Right cardiac atrium (tissue), 5 donors: ENCODE measurements at places on chromosomes 6 and 20. TPM values are rescaled to one million over a fixed set of nuclear protein-coding genes. Genes with fewer than 3 reads are reported as not detected.

- peak; percentile 88 for DNase-seq
Measured at GRCh38 chr6:1609041-1609647, 571 bp upstream of the FOXC1 start.

GRCh38 chr6:166499350-166500163 is 86.9 kb downstream of the RAMACL start:
- no peak for DNase-seq

Gene DSE
- 24.6 TPM for total RNA-seq

Gene GNAS-AS1
- 0.42 TPM for total RNA-seq

DNA sequence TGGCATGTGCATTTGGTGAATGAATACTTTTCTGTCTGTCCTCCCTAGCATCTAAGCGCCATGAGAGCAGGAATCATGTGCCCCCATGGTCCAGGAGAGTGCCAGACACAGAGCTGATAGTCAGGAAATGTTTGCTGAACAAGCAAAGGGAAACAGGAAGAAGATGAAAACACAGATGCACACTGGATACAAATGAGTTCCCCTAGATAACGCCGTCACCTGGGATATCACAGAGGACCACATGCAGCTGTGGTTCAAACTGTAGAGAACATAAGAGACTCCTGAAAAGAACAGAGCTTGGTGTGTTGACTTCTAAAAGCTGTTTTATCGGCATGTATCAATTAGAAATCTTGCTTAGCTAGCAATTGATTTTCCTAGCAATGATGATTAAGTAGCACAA is 293.7 kb downstream of the BTBD3 start:
- no peak for DNase-seq

GRCh38 chr6:54244430-54244829 is 63.8 kb upstream of the TINAG start:
- no peak for DNase-seq

- peak; percentile 62 for DNase-seq
Measured at GRCh38 chr20:2767768-2768631, 32.4 kb downstream of the CPXM1 start.

Gene FLRT3
- total RNA-seq, result 0.65 TPM

Gene HDGFL1
- total RNA-seq, result not detected
